ENCODE measurements at places on chromosomes 11 and 22.

- DNase-seq, result no peak
Observed at GRCh38 chr11:113942256-113942655, 32.7 kb upstream of the HTR3A start.

DNA sequence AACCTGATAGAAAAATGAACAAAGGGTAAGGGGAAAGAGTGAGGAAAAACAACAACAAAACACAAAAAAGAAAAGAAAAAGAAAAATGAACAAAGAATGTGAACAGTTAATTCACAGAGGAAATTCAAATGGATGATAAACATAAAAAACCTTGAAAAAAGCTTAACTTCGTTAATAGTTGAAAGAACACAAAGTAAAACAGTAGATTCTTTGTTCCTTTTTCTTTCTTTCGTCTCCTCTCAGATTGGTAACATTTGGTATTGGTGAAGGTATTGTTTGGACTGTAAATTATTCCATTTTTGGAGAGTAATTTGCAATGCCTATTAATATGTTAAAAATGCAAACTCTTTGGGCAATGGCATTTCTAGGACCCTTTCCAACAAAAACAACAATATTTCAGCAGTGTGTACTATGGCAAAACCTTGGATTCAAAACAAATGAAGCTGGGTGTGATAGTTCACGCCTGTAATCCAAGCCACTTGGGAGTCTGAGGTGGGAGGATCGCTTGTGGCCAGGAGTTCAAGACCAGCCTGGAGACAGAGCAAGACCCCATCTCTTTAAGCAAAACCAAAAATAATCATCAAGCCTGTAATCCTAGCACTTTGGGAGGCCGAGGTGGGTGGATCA is 3.3 kb upstream of the BACE1 start:
- peak; percentile 81 for DNase-seq

GRCh38 chr22:27780161-27780575 is 21.4 kb downstream of the MN1 start:
- peak; percentile 47 for DNase-seq

DNA sequence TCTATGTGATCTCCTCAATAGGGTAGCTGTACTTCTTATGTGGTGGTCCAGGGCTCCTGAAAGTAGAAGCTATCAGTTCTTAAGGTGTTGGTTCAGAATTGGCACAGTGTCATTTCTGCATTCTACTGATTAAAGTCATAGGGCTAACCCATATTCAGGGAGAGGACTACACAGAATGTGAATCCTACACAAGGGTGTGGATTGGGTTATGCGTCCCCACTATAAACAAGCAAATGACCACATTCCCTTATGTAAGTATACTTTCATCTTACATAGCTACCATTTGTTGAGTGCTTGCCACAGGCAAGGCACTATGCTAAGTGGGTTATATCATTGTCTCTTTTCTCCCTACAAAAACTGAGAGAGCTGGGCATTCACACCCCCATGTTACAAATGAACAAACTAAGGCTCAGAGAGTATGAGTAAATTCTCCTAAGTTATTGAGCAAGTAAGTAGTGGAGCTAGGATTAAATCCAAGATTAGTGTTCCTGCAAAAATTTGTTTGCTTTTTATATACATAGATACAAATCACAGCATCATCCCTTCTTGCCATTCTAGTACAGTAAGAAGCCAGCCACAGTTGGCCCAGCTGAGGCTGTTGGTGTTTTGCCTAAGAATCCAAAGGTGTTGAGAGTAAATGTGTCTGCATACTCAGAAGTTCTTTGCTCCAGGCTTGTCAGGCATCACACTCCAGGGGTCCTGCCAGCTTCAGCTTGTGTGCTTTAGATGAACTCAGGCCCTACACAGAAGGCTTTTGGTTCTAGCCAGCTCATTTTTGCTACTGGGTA is 157.8 kb downstream of the KIF18A start:
- DNase-seq, result no peak

GRCh38 chr11:73074319-73074718 is 67.8 kb downstream of the FCHSD2 start:
- no peak for DNase-seq

GRCh38 chr11:117255966-117256365 is 23.5 kb downstream of the RNF214 start:
- DNase-seq, result no peak

- DNase-seq, result no peak
Observed at GRCh38 chr11:112817376-112817775, 143.8 kb upstream of the NCAM1 start.

- no peak for DNase-seq
Observed at GRCh38 chr11:8268530-8269400, 5.1 kb upstream of the LMO1 start.

DNA sequence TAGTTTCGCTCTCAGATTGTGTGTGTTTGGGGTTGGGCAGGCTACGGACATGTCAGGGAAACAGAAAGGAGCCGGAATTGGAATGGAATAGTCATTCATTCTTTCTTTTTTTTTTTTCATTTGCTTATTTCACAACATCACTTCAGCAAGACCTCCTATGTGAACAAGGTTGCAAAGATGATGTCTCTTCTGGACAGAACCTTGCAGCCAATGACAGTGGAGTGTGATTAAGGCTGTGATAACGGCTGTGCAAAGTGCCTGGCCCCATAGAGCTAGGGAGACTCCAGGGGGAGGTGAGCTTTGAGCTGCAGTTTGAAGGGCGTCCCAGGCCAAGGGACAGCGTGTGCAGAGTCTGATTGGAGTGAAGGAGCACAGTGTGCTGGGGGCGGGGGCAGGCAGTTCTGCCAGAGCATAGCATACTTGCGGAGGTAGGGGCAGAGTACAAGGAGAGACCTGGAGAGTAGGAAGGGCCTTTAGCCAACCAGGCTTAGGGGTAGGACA is 3.4 kb downstream of the TIGD3 start:
- DNase-seq, result no peak

DNA sequence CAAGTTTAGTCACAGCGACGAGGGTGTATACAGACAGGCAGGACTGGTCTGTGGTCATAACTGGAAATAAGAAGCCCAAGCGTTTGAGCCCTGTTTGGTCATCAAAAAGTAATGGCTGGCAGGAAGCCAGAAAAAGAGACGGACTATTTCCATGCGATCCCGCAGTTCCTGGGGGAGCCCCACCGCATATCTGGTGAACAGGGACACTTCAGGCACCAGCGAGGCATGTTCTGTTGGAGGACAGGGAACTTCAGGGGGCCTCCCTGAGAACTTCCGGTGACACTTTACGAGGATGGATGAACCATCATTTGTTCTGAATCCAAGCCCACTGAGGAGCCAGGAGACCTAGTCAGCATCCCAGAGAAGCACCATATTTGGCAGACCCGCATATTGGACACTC is 29.7 kb upstream of the TRIM29 start:
- DNase-seq, result no peak

GRCh38 chr11:84947970-84948580 is 679.1 kb downstream of the DLG2 start:
- peak; percentile 17 for DNase-seq

DNA sequence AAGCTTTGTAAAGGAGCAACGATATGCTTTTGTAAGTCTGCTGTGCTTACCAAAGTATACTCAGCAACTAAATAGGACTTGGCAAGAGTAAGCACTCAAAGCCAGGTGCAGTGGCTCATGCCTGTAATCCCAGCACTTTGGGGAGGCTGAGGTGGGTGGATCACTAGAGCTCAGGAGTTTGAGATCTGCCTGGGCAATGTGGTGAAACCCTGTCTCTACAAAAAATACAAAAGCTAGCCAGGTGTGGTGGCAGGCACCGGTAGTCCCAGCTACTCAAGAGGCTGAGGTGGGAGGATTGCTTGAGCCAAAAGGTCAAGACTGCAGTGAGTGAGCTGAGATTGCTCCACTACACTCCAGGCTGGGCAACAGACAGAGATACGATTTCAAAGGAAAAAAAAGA is 67.5 kb downstream of the PAK1 start:
- no peak for DNase-seq

- peak; percentile 93 for DNase-seq
Observed at GRCh38 chr22:37401401-37402183, 25.7 kb downstream of the ELFN2 start.

- DNase-seq, result peak; percentile 48
Observed at GRCh38 chr22:37230673-37231405, 13.2 kb downstream of the RAC2 start.

DNA sequence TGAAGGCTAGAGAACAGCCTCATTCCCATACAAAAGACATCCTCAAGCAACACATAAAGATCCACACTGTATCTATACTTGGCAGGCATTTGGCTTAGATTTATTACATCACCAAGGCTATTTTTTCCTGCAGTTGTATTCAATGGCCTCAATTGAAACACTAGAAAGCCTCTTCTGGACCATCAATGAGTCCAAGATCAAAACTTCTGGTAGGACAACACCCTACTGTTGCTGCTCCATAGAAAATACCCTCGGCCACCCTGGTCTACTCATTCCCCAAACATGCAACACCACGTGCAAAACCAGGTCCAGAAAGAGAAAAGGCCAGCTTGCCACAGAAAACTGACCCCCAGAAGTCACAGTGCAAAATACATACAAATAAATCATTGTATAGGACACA is 56.9 kb upstream of the CADM1 start:
- DNase-seq, result no peak

GRCh38 chr11:79507706-79508105 is 66.9 kb upstream of the TENM4 start:
- no peak for DNase-seq

- no peak for DNase-seq
Observed at GRCh38 chr22:31933816-31934482, 10.4 kb upstream of the YWHAH start.

DNA sequence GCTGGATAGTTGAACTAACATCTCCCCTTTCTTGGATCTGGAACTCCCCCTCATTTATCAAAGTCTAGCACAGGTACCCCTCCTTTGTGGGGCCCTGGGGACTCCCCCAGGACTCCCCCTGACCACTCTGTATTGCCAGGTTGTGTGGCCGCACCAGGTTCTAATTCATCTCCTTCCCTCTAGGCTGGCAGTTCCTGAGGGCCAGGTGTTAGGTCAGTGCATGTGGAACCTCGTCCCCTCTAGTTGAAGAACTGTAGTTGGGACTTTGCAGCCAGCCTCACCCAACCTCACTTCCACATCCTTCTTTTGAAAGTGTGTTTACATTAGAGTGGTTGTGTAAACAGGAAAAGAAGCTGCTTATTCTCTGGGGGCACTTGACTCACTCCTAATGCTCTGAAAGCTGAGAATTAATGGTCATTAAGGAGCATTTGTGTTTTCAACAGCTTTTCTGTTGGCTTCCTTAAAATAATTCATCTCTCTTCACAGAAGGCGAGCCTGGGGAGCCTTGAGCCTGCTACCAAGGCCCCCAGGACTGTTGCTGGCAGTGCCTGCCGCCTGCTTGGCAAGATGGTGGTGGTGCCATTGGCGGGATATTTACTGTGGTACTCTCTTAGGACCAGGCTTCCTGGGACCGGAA is 11.8 kb downstream of the UPB1 start:
- DNase-seq, result peak; percentile 36

DNA sequence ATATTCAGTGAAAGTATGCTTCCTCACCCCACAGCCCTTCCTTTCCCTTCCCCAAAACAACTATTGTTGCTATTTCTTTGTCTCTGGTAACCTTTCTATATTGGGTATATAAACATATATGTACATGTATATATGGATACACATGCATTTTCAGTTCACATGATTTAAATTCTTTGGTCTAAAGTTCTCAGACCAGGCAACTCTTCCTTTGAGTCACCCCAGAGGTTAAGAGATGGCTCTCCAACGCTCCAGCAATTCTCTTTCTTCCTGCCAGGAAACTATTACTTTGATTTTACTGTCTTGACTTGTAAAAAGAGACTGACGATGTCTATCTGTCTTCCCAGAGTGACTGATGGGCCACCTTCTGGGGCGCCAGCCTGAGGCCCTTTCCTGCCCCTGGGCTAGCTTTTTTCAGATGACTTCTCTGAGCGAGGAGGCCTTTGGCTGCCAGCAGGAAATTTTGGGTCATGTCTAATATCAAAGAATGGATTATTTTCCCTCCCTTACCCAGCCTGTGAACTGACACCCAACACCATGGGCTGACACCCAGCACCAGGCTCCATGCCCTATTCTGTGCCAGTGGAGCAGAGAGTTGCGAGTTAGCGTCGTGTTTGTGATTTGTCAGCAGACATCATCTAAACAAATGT is 14.4 kb upstream of the ST3GAL4 start:
- no peak for DNase-seq

DNA sequence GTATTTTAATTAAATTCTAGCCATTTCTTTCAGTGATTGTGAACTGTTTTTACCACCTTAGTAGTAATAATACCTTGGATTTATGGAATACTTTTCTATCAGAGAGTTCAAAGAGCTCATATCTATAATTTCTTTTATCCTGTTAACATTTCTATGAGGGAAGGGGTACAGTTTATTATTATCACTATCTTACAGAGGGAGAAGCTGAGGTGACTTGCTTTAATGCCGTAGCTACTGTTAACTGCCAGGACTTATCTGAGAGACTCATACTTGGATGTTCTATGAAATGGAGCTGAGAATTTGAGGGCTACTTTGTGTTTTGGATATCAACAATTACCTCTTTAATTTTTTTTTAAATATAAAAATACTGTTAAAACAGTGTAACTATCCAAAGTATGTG is 3.3 kb downstream of the REXO2 start:
- no peak for DNase-seq

DNA sequence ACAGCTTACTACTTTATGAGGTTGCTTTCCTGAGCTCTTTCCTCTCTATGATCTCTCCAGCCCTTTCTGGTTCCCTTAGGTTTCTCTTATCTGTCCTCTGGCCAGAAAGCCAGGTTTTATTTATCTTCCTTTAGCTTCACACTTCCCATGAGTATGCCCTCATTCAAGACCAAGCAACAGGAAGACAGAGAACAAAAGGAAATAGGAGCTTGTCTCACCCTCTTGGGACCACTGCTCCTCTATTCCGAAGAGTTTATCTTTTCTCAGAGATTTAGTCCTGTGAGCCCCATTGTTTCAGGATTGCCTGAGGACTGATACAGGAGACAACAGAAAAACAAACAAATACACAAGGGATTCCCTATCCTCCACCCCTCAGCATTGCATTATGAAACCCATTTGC is 62.4 kb upstream of the CCDC179 start:
- DNase-seq, result no peak

DNA sequence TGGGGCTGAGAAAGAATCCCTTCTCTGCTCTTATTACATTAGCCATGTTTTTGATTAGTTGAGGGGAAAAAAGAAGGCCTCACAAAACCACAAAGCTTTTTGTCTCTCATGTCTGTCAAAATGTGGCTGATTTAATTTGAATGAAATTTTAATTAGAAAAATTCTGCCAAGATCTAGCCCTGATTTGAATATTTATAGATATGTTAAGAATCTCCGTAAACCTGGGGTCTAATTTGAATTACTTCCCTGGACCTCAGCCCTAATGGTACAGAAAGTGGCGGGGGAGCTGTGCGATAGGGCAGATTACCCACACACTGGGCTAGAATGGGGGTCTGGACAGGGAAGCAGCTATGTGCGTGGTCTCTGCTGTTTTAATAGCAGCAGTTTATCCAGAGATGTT is 141.3 kb upstream of the TTC12 start:
- no peak for DNase-seq

DNA sequence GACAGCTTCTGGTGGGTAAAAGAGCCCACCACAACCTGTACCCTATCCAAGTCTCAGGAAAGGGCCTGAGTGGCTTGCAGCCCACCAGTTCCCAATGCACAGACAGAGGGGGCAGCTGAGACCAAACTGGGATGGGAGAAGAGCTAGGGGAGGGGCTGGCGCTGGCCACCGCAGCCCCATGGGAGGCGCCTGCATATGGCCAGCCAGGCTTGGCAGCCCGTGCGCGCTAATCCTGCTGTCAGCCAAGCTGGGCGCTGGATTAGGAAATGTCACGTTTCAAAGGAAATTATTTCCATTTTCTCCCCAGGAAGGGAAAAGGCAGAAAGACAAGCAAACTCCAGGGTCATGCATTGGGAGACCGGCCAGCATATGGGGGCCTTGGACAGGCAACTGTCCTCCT is 236.8 kb downstream of the BUD13 start:
- DNase-seq, result no peak

GRCh38 chr11:57410287-57410686 is 16.6 kb downstream of the SLC43A3 start:
- peak; percentile 96 for DNase-seq
